Stimulated activated CD8-positive, alpha-beta memory T cell treated with anti-CD3 and anti-CD28 coated beads, Interleukin-7, amount 100 ng/mL, for 24 hours (primary cell): ENCODE measurements at places on chromosomes 5 and 9.

DNA sequence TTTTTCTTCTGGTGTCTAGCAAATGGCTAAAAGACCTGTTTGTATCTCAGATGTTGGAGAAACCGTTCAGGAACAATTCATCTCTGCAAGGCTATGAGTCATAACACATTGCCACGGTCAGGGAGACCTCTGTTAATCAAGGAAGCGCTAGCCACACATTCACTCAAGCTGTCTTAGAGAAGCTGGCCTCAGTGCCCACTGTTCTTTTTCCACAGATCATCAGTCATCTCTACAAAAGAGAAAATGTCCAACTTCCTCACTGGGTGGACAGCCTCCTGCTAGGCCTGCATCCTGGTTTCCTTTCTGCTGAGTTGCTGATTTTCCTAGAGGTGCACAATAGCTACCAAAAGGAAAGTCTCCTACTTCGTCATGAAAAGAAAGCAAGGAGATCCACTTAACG is 360.5 kb downstream of the BNC2 start:
- no peak for DNase-seq

DNA sequence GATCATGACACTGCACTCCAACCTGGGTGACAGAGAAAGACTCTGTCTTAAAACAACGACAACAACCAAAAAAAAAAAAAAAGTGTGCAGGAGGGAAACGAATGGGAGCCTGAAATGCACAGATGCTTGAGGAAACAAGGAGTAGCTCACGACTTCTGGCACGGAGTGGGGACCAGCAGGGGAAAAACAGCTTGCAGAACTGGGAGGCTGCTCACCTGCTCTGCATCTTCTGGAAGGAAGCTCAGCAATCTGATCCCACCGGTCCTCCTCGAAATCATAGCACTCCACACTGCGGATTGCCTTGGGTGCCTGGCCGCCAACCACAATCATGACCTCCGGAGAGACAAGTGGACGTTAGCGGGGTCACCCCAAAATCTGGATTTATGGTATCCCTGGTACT is 96.2 kb downstream of the KLHL3 start:
- DNase-seq = no peak

DNA sequence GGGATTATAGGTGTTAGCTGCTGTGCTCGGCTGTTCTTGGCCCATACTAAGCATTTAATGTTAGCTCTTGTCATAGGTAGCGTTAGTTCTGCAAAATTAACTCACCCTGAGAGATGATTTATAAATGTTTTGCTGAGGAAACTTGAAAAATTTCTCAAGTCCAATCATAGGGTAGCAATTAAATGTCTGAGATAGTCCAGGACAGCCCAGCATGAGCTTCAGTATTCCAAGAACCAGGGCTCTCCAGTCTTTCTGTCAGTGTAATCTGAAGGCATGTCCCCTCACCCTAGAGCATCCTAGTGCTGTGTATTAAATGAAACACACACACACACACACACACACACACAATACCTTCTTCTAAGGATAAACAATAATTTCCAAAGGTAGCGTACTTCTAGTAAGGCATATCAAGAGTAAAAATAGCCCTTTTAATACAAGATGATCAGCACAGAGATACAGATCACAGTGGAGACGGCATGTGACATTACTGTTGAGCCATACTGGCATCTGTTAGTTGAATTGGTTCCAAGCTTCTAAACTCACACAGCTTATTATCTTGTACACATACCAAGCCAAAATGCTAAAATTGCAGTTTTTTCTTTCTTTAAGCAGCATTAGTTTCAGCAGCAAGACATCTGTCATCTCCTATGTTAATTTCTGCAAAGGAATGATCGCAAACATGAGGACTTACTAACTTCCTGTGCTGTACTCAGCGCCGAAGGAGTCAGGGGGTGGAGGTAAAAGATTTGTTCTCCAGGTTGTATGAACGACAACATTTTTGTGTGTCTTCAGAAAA is 46.3 kb upstream of the JMY start:
- no peak for DNase-seq

DNA sequence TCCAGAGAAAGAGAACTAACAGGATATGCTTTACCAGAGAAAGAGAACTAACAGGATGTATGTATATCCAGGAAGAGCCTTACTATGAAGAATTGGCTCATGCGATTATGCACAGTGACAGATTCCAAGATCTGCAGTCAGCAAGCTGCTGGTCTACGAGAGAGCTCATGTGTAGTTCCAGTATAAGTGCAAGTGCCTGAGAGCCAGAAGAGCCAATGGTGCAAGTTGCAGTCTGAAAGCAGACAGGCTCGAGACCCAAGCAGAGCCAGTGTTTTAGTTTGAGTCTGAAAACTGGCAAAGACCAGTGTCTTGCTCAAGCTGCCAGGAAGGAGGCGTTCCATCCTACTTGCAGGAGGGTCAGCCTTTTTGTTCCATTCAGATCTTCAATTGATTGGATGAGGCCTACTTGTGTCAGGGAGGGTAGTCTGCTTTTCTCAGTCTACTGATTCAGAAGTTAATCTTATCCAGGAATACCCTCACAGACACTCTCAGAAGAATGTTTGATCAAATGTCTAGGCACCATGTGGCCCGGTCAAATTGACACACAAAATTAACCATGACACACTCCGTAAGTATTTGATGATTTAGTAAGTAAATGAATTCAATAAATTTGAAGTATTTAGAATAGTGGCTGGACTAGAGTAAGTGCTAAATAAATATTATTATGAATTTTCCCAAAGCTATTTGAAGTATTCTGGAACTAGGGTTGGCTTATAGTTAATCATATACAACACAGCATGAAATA is 372.1 kb upstream of the SGCD start:
- DNase-seq = no peak

DNA sequence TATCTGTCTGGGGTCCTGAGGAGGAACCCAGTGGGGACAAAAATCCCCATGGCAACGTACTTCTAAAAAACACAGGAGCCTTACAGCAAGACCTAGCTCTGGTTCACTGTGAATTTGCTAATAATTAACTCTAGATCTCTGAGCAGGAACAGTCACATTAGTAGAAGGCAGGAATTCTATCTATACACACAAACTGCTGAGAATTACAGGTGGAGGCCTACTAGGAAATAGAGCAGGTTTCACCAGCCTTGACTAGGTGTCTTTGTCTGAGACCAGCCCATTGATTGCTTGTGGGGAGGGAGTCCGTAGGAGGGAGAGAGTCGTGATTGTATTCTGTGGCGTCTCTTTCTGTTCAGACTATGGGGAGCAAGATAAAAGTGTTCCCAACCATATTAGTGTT is 44.8 kb downstream of the PRLR start:
- DNase-seq = no peak

GRCh38 chr5:144202726-144203125 is 32.1 kb downstream of the KCTD16 start:
- DNase-seq = no peak

DNA sequence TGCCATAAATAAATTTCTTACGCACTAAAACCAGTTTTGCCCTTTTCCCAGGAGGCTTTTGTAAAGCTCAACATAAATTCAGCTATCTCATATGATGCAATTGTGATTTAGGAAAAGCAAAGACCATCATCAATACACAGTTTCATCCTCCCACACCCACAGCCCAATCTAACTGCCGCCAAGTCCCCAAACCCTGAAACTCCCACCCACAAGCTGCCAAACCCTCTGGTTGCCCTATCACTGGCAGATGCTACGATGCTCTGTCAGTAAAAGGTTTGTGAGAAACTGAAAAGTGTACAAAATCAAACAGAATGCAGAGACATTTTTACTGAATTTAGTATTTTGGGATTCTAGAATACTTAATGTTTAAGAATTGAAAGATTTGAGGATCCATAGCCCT is 42.8 kb upstream of the NR4A3 start:
- DNase-seq = no peak

DNA sequence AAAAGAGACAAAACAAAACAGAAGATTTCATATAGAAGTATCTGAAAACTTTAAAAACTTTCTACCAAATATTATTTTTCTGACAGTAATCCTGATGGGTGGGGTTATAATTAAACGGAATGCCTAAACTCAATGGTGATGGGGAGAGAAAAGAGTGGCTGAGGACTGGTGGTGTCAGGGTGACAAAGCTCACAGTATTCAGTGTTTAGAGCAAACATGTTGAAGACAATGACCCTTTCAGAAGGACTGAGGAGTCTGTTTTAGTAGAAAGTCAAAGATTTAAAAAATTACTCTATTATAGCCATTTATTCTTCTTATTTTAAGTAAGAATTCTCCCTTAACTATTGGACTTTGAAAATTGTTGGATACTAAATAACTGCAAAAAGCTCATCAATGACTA is 1144.0 kb downstream of the TAF11L14 start:
- DNase-seq = no peak

GRCh38 chr5:118580949-118581348 is 407.4 kb downstream of the DTWD2 start:
- no peak for DNase-seq

DNA sequence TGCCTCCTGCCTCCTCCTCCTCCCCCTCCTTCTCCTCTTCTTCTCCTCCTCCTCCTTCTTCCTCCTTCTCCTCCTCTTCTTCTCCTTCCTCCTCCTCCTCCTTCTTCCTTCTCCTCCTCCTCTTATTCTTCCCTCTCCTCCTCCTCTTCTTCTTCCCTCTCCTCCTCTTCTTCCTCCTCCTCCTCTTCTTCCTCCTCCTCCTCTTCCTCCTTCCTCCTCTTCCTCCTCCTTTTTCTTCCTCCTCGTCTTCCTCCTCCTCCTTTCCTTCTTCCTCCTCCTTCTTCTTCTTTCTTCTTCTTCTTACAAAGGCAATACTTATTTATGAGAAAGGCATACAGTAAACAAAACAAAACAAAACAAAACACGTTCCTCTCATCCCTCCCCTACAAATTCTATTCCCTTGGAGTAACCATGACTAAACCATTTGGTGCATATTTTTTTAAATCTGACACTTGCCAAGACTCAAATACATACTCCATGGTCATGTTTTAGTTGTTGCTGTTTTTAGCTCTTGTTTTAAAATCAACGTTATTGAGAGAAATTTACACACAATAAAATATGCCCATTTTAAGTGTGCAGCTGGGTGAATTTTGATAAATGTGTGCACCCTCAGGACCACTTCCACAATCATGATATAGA is 135.6 kb downstream of the FOXD1 start:
- DNase-seq = no peak

- DNase-seq = no peak
Measured at GRCh38 chr9:91660521-91660920, 236.9 kb upstream of the NFIL3 start.

- DNase-seq = no peak
Measured at GRCh38 chr9:7226007-7226640, 468.4 kb downstream of the KDM4C start.

- DNase-seq = no peak
Measured at GRCh38 chr9:135698767-135699166, 514 bp downstream of the SOHLH1 start.

DNA sequence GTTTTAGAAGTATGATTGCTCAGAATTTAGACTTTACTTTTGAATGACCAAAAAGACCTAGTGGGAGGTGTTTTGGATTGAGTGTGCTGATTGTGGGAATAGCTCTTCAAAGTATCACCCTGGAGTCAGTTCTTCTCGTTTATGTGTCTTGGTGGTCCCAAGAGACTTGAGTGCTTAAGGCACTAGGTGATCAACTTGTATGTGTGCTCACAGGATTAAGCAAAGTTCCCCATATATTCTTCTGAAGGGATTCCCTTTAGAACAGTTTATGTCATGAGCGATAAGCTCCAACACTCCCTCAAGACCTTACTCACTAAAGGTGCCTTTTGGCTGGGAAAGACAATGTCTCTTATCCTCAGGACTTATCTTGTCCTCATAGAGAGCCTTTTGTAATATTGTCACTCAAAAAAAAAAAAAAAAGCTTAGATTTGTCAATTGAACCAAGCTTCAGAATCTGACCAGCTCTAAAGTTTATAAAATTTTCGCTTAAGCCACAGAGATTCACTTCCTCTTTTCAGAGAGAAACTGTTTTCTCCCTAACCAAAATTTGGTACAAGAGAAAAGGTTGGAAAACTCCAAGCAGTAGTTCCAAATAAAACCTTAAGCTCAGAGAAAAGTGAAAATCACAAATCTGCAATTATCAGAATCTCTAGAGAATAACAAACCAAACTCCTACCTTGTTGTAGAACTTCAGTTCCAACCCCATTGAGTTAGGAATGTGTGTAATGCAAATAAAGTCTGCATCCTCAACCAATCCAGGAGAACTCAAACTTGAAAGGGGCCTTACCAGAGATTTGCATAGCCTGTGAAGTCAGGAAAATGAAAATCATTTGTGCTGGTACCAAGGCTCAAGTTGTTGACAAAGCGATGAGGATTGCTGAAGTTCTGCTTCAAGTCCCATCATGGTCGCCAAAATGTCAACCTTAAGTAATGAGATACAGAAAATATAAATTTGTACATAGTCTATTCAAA is 40.0 kb upstream of the PDZD2 start:
- DNase-seq = no peak

GRCh38 chr9:115461280-115461679 is 343.3 kb upstream of the TNC start:
- no peak for DNase-seq

DNA sequence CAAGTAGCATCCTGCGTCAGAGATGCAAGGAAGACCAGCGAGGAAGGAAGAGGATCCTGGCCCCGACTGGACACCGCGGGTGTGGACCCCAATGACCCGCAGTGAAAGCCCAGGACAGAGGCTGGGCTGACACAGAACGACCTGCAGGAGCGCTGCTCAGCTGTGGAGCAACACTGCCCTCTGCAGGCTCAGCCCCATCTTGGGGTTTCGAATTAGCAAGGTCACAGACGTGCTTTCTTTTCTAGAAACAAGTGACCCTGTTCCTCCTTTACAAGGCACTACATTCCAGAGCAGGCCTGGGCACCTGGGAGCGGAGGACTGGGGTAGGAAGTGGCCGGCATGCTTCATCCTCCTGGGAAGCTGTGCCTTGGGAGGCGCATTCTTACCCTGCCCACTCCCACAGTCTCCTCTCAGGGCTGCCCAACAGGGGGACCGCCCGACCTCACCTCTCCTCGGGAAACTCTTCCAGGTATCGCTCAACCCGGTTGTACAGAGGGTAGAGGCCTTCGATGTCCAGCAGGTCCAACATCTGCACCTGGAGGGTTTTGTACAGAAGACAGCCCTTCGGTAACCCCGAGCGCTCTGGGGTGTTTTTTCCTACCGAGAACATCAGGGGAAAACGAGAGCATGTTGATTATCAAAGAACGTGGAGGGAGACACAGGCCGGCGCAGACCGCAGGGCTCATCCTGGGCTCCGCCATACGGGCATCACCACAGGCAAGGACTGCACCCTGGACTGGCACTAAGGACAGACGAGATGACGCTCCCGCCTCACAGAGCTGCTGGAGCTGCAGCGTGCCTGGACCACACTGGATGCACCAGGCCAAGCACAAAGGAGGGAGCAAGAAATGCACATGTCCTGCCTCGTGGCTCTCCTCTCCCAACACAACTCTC is 35.0 kb downstream of the IPPK start:
- DNase-seq = peak; percentile 28

DNA sequence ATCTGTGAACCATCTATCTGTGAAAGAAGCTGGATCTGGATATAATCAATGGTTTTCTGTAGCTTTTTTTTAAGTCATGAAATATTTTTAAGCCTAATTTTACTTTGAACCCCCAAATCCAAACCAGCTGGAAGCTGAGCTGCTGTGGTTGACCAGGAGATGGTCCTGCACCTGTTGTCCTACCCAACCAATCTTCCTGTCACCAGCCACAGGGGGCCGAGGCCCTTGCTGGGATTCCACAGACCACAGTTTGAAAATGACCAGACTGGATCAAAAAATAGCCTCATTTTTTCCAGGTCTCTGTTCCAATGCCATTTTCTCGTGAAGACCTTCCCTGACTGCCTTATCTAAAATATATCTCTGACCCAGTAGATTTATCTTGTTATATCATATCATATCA is 200.6 kb downstream of the SGCD start:
- no peak for DNase-seq

GRCh38 chr9:96160168-96160567 is 141.8 kb downstream of the HSD17B3 start:
- DNase-seq = no peak
